Activated T-helper 9 cell treated with anti-CD3 and anti-CD28 coated beads, Interleukin-2, amount 50 U/mL, for 16 hours (primary cell): ENCODE measurements at places on chromosomes 1 and 21.

DNA sequence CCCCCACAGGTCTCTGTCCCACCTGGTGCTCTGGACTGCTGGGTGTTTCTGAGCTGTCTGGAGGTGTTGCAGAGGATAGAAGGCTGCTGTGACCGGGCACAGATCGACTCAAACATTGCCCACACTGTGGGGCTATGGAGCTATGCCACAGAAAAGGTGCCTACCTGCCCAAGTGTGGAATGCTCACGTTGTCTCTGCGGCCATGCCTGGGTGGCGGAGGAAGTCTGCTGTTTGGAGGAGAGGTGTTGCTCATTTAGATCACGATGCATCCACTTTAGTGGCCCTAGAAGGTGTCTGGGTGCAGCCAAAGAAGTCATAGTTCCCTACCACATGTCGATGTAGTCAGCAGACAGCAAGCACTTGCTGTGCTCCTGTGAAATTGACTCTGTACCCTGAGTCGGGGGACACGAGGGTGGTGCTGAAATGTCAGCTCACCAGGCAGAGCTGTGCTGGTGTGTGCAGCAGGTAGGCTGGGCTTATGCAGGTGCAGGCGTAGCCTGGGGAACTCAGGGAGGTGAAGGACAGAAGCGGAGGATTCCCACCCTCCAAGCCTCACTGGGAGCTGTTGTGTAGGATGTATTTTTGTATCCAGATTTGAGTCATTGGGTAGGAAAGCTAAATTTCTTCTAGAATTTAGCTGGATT lies 32.8 kb upstream of the PWP2 start:
- no peak for DNase-seq

- DNase-seq: no peak
Observed at GRCh38 chr1:17574516-17574915, 35.0 kb downstream of the ARHGEF10L start.

DNA sequence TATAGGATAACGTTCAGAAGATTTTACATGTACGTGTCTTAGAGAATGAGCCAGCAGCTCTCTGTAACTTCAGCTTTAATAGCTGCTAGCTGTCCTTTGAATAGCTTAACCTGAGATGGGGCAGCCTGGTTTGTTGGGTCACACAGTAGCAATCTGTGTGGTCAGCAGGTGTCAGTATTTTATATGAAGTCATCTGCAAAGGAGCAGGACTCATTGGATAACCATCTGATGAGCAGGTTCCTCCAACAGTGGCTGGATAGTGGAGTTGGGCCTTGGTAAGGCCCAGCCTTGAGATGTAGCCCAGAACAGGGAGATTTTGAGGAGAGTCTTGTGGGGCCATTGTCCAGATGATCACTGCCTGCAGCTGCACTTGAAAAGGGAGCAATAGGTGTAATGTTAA lies 6.4 kb downstream of the GSTM5 start:
- no peak for DNase-seq

- no peak for DNase-seq
Observed at GRCh38 chr1:181112071-181112929, 23.8 kb downstream of the IER5 start.

DNA sequence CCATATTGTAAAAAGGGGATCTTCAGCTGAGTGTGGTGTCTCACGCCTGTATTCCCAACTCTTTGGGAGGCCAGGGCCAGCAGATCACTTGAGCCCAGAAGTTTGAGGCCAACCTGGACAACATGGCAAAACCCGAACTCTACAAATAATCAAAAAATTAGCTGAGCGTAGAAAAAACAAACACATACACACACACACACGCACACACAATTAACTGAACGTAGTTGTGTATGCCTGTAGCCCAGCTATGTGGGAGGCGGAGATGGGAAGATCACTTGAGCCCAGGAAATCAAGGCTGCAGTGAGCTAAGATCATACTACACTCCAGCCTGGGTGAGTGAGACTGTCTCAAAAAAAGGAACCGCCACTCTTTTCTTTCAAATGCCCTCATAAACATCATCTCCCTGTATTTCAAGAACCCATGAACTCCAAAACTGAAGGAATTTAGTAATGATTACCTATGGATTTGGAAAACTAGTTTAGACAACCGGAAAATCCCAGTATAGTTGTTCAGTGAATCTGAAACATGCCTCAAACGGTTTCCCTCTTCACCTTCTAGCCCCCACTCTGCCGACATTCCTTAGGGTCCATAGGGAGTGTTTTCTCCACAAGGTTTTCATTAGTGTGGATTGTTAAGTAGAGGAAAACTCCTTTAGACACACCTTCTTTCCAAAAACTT lies 4.5 kb downstream of the TXNIP start:
- DNase-seq: no peak
